ENCODE measurements at places on chromosomes 4 and X.

DNA sequence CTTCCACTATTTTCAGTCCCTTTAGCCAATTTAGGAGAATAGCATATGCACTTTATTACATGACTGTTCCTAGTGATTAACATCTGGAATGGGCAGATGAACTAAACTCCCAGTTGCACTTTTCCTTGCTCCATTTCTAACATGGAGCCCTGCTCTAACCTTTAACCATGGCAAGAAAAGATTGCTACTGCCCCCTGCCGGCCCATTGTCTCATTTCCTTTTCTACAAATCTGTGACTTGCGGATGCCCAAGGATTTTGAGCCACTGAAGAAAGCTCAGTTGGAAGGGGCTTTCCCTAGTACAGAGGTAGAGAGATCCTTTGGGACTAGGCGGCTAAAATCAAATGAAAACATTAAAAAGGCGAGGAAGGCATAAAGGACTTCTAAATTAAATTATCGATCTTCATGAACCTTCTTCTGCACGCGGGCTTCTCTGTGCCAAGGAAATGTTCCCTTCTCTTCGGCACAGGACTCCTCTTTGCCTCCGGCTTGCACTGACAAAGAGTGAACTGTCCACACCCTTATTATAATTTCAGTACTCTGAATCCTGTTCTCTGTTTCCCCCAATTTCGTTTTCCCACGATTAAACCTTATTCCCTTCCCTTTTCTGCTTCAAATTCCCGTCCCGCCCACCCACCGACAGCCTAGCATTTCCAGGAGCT is 577 bp upstream of the GLRA2 start:
- DNase-seq: no peak

DNA sequence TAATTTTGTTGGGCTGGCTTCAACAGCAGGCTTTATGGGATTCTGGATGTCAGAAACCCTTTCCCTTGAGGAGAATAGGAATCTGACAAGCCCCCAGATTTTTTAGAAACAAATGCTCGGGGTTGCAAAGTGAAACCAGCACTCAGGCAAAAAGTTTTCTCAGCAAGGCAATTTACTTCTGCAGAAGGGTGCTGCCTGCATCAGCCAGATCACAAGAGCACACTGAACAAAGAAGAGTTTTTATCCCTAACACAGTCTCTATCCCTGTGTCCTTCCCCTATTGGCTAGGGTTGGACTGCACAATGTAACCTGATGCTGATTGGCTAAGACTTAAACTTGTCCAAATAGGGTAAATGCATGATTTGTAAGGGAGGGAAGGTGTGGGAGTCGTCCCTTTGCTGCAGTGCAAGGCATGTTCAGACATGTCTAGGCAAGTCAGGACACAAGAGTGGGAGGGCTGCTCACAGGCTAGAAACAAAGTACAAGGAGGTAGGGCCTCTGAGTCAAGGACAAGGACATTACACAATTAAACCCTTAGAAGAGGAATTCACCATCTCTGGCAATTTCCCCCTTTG is 175.8 kb downstream of the CCNG2 start:
- no peak for DNase-seq

- no peak for DNase-seq
Measured at GRCh38 chrX:24285082-24285481, 28.8 kb downstream of the SUPT20HL2 start.

- DNase-seq: no peak
Measured at GRCh38 chrX:24259544-24260240, 54.2 kb downstream of the SUPT20HL2 start.

DNA sequence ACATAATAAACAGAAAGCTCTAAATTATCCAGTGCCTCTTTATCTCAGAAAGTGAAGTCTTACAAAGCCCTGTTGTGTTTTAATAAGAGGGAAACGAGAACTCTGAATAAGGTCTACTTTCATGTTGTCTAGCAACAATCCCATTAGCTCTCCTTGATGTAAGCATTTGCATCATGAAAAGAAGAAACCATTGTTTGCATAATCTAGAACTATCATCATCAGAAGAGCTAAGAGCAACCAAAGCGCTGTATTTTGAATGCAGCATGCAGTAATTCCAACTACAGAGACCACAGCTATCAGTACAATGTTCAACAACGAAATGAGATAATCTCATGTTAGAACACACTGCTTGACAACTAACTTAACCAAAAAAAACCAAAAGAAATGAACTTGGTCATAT is 257.1 kb downstream of the CAMK2D start:
- DNase-seq: no peak

DNA sequence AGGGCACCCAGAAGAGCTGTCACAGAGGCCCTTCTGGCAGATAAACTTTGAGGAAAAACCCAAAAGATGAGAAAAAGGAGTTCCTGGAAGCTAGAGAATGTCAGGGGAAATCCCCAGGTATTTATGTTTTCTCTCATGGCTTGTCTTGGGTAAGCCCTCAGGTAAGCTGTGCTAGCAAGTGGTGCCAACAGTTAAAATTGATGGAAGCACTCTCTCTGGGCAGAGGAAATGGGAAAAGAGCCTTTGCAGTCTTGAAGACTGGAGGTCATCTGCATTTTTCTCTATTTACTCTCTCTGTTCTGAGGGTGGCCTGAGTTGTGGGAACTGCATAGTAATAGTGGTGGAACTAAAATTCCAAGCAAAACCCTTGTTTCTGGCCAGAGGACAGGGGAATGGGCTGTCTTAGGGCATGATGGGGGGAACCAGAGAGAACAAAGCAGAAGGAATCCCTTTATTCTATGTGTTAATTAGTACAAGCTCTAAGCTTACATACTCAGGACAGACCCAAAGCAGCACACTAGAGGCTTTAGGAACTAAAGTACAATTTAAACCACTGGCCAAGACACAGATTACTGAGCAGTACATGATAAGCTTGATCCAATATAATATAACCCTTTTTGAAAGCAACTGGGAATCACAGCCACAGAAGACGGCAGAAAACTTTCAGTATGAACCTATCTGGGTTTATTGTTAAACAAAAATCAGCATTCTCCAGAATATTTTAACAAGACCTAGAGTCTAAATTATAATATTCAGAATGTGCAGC is 53.3 kb upstream of the SLC10A4 start:
- no peak for DNase-seq

DNA sequence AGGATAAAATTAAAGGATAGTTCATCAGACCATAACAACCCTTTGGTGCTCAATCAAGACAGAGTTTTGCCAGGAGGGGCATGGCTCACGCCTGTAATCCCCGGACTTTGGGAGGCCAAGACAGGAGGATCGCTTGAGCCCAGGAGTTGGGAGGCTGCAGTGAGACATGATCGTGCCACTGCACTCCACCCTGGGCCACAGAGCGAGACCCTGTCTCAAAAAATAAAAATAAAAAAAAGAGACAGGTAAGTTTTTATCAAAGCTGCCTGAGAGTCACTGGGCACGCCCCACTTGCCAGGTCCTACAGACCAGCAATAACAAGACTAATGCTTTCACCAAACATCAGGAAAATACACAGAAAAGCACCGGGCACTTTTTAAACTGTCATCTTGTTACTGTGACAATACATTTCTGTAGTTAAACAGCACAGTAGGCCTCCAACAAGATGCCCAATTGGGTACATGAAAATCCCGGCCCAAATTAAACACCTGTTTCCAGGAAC is 765 bp downstream of the CFAP97 start:
- no peak for DNase-seq

DNA sequence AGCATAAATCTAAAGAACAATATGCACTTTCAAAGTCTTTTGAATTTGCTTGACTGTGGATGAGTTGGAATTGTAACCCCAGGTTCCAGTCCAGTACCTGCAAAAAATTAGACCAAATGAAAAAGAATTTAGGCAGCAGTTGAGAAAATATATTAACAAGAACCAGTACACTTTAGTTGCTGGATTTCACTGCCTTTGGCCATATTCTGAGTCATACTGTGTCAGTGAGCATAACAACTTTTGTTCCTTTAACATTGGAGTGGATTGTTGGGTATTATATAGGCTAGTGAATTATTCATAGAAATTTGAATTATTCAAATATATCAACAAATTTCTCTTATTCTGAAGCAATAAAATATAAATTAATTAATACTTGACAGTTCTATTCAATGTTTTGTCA is 101.5 kb upstream of the SMAD1 start:
- no peak for DNase-seq

DNA sequence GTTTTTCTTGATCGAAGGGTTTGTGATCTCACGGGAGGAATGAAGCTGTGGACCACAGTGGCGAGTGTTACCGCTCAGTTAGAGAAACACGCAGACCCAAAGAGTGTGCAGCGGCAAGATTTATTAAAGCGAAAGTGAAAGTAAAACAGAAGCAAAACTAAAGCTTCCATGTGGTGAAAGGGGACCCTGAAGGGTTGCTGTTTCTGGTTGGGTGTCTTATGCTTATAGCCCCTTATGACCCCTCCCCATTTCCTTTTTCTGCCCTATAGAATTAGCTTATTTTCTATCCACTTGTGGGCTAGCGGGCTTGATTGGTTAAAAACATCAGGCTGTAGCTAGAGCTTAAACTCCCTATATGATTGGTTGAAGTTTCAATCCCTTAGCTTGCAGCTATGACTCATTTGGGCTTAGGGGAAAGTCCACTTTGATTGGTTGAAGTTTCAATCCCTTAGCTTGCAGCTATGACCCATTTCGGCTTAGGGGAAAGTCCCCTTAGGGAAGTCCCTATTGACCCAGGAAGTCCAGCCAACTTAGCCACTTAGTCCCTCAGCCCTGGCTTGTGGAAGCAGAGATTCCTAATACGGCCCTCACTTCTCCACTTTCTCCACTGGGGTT is 171.2 kb upstream of the NWD2 start:
- no peak for DNase-seq

DNA sequence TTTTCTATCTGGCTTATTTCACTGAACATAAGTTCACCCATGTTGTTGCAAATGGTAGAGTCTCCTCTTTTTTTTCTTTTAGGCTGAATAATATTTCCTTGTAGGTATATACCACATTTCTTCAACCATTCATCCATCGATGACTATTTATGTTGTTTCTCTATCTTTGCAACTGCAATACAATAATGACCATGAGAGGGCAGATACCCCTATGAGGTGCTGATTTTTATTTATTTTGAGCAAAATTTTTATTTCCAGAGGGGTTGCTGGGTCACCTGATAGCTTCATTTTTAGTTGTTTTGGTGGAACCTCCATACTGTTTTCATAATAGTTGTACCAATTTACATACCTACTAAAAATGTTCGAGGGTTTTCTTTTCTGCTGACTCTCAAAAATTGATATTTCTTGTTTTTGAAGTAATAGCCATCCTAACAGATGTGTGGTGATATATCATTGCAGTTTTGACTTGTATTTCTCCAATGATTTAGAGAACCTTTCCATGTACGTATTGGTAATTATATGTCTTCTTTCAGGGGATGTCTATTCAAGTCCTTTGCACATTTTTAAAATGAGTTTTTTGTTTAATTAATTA is 1697.0 kb downstream of the PCDH7 start:
- no peak for DNase-seq

DNA sequence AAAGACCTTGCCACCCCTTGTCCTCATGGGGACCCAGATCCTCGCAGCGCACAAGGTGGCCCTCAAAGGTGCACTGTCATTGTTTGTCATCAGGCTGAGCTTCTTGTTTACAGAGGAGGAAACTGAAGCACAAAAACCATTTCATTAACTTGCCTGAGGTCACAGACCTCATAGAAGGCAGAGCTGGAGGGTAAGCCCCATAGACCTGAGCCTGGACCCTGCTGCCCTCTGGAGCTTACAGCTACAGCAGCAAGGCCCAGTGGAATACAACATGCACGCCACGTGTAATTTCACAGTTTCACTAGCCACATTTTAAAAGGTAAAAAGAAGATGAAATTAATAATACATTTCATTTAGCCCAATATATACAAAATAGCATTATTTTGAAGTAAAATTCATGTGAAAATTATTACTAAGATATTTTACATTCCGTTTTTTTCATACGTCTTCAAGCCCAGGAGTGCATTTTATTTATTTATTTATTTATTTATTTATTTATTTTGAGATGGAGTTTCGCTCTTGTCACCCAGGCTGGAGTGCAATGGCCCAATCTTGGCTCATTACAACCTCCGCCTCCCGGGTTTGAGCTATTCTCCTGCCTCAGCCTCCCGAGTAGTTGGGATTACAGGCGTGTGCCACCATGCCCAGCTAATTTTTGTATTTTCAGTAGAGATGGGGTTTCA is 8.8 kb downstream of the JAKMIP1 start:
- DNase-seq: no peak

GRCh38 chr4:156169011-156169410 is 215.3 kb upstream of the CTSO start:
- no peak for DNase-seq

DNA sequence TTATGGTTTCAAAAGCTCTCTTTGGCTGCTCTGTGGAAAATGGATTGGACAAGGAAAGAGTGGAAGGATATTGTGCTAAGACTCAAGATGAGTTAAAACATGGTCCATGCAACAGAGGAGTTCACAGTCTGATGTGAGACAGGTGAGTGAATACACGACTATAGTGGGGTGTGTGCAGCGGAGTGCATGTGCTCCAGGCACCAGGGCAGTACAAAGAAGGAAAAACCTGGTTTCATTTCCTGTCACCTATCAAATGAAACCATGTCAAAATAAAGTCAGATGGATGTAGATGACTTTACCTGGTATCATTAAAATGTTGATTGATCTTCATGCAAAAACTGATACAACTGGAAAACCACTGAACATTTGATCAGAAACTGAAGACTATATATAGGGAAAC is 241.0 kb upstream of the RASGEF1B start:
- DNase-seq: no peak

DNA sequence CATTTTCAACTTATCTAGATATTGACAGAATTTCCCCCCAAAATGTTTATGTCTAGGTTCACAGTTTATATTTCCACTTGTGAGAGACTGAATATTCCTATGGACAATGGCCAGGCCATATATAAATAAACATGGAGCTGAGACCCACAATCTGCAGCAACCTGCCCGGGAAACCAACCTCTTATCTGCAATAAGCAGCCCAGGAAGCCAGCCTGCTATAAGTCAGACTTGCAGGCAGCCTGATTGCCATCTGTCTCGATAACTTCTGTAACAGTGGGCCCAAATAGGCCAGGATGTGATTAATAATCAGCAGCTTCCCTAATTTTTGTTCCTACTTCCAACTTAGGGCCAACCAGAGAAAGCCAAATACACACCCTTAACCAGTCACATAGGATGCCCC is 5.2 kb upstream of the NAP1L5 start:
- no peak for DNase-seq

DNA sequence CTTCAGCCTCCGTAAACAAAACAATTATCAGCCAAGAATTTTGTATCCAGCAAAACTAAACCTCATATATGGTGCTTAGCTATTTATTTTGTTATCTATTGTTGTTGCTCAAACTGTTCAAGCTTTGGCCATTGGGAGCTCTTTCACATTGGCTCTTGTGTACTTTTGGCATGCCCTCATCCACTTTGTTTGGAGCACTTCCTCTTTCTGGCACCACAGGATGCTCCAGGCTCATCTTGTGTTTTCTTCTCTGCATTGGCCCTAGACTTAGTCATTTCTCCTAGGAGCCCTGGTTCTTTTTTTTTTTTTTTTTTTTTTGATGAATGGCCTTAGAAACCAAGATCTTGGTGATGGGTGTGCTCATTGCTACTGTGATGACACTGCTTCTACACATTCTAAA is 74.5 kb downstream of the DIPK2B start:
- no peak for DNase-seq

- no peak for DNase-seq
Measured at GRCh38 chr4:112916868-112917267, 132.6 kb upstream of the ANK2 start.

- no peak for DNase-seq
Measured at GRCh38 chr4:72365016-72365415, 204.0 kb downstream of the ADAMTS3 start.

- DNase-seq: no peak
Measured at GRCh38 chr4:67055319-67055718, 490.0 kb downstream of the CENPC start.

All from stimulated activated CD4-positive, alpha-beta T cell treated with anti-CD3 and anti-CD28 coated beads, Interleukin-2, amount 100 ng/mL, for 4 hours (primary cell).